ENCODE measurements at places on chromosomes 7 and 10.
A peak's percentile ranks its signal among the peaks of the same experiment; 100 is the strongest.

DNA sequence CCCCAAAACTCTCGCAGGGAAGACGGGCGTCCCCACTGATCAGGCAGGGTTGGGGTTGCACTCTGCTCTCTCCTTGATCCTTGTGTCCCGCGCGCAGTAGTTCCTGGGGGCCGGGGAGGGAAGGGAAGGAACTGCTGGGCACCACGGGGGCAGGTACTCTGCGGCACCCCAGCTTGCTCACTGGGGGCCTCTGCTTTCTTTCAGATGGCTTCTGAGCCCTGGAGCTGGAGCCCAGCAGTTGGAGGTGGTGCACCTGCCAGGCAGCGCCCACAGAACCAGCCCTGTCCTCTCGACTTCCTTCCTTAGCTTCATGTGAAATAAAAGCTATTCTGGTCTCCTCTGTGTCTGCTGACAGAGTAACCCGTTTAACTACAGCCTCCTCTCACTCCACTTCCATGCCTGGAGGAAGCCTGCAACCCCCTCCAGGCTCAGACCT lies 12.2 kb downstream of the PLAC9 start:
- no peak for DNase-seq

DNA sequence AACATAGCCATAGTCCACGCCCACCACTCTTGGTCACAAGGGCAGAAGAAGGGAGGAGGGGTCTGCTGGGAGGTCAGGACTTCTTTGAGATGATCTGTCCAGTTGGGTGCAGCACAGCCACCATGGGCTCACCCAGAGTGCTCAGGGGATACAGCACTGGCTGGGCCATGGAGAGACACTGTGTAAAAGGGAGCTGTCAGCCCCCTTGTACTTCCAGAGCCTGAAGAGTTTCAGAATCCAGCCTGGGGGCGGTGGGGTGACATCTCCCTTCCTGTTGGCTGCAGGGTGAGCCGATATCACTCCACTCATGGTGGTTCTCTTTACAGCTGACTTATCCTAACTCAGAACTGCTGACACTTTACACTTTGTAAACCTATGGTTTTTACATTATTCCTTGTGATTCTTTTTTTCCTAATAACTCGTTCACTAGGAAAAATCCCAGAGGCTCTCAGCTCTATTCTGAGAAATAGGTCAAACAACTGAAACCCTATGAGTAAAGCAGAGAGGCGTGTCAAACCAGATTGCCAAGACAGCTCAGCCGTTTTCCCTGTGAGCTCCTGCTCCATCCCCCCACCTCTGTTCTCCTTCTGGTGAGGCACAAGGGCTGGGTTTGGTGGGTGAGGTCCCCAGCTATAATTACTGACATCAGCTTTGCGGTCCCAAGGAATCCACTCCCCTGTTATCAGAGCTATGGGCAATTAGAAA lies 3.2 kb upstream of the MRPS24 start:
- no peak for DNase-seq

DNA sequence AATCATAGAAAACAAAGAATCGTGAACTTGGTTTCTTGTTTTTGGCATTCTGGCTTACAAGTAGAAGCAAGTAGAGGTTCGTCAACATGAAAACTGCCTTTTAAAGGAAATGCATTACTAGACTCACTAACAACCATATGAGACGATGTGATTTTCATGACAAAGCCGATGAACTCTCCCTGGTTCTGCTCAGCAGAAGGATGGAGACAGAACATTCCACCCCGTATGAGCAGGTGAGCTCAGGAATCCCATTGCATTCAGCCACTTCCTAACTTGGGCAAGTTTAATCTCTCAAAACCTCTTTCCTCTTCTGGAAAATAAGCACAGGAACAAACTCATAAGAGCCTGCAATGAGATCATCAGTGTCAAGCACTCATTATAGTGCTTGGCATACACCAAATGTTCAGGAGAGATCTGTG lies 57.4 kb upstream of the SVIL start:
- no peak for DNase-seq

- DNase-seq: no peak
These were observed 499.6 kb upstream of the LRRN3 start for GRCh38 chr7:110591341-110591740.

GRCh38 chr10:129950676-129951075 lies 13.4 kb downstream of the EBF3 start:
- DNase-seq: no peak

DNA sequence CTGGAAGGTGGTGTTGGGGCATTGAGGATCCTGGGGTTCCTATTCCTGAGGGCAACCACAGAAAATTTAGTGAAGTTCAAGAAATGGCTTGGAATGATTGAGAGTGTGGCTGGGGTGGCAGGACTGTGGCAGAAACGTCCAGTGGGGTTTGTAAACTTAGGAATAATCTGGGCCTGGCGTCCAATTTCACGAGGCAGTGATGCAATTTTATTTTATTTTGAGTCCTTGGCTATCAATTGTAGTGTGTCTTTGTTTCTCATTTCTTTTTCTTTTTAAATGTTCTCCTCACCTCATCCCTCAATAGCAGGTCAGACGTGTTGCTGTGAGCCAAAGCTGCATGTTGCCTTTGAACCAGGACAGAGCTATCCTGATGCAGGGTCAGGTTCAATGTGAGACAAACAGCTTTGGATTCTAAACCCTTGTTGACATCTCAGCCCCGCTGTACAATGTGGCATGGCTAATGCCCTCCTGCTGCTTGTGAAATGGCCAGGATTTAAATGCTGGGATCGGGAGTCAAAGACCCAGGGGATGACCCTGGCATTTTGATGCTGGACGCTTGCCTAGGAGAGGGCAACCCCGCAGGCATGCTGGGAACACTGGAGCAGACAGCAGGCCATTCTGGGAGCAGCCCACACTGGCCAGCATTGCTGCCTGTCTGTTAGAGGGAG lies 64.8 kb downstream of the RBM20 start:
- DNase-seq: no peak

DNA sequence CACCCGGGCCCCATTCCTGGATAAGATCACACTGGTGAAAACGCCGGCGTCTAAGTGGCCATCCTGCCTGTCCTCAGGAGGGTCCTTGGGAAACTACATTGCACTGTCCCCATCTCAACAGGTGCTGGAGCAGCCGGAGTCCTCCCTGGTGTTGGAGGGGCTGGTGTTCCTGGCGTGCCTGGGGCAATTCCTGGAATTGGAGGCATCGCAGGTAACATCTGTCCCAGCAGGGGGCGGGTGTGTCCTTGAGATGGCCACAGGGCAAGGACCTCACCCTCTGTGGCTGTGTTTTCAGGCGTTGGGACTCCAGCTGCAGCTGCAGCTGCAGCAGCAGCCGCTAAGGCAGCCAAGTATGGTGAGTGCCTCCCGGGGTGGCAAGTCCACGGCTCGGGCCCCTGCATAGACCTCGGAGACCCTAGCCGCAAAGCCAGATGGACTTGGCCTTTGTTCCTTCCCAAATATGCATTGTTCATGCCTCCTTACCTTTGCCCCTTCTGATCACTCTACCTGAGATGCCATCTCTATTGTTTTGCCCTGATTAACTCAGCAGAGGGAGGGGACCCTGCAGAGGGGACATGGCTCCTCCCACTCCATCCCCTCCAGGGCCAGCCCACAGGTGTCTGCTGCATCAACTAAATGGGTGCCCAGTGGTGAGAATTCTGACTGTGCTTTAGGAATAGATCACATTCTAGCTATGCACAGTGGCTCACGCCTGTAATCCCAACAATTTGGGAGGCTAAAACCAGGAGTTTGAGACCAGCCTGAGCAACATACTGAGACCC lies 23.8 kb downstream of the ELN start:
- peak; percentile 34 for DNase-seq

DNA sequence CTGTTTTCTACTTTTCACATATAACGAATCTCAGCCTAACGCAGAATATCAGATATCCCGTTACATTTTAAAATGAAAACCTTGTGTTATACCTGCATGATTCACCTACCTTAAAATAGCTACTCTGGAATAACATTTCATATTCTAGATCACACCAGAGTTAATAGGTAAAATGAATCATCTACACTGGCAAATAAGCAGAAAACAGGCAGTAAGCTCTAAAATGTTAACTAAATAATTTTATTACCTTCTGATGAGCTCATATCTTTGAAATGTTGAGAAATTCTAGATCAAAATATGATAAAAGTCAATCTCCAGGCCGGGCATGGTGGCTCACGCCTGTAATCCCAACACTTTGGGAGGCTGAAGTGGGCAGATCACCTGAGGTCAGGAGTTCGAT lies 71.3 kb downstream of the CPEB3 start:
- DNase-seq: no peak

- DNase-seq: no peak
These were observed 45.7 kb upstream of the GTF2IRD1 start for GRCh38 chr7:74407958-74408357.

DNA sequence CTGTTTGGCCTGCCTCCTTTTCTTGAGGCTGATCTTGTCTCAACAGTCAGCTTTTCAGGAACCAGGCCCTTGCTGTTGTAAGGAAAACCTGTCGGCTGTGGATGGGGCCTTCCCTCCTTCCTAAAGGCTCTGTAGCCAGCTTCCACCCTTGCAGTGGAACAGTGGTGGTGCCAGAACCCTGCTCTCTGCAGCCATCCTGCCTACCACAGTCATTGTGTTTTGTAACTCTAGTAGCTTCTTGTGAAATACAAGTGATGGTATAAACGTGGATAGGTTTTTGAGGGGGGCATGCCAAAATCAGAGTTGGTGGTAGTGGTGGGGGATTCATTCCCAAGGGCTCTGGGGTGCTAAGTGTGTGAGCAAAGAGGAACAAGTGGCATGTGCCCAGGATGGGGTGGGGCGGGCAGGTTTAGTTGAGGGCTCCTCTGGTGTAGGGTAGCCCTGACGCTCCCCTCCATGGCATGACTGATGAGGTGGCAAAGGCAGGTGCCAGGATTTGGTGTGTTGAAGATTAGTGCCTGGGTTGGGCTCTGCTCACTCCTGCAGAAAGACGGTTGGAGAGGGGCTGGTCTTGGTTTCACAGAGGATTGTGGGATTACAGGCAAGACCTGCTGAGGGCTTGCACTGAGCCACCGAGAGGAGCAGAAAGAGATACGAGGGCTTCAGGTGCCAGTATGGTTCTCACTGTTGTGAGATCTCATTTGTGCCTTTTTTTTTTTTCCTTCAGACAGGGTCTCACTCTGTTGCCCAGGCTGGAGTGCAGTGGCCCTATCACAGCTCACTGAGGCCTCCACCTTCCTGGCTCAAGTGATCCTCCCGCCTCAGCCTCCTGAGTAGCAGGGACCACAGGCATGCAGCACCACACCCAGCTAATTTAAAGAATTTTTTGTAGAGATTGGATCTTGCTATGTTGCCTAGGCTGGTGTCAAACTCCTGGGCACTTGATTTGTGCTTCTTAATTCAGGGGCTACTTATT lies 7.4 kb downstream of the TSPAN14 start:
- no peak for DNase-seq

- DNase-seq: no peak
These were observed 84.6 kb downstream of the ICA1 start for GRCh38 chr7:8177109-8177933.

DNA sequence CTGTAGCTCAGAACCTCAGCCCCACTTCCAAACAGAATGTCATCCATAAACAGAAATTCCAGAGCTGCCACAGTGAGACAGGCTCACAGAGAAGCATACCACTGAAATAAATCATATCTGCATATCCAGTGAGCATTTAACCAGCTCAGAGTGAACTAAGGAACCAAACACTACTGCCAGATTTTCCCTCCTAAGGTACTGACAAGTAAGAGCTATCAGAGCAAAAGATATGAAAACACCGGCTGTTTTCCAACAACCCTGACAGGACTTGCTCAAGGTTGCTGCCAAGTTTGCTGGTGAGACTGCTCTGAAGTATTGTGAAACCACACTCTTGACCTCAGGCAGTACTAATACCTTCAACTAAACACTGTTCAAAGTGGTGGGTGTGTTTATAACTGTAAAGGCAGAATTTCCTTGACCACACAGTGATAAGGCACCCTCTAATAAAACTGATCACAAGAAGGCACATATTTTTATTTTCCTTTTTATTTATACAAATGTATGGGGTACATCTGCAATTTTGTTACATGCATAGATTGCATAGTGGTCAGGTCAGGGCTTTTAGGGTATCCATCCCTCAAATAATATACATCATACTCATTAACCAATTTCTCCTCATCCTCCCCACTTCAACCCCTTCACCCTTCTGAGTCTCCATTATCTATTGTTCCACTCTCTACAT lies 18.3 kb downstream of the SGMS1 start:
- DNase-seq: no peak

DNA sequence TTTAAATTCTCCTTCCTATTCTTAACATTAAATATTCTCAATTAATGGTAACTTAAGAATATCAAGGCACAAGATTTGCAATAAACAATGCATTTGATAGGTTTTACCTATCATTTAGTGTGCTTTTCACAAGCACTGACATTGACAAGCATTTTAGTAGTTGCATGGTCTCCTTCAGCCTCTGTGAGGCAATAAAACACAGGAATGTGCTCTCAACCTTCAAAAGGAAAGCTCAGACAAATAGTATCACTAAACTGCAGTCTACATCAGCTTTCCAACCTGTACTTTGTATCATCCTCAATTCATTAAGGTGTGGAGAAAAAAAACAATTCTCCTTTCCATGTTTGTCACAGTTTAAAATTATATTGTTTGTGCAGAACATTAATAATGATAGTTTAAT lies 51.1 kb upstream of the TSPAN13 start:
- no peak for DNase-seq

GRCh38 chr10:110502851-110503301 lies 5.2 kb downstream of the DUSP5 start:
- DNase-seq: no peak

GRCh38 chr7:4079366-4079765 lies 602.7 kb upstream of the FOXK1 start:
- DNase-seq: no peak

DNA sequence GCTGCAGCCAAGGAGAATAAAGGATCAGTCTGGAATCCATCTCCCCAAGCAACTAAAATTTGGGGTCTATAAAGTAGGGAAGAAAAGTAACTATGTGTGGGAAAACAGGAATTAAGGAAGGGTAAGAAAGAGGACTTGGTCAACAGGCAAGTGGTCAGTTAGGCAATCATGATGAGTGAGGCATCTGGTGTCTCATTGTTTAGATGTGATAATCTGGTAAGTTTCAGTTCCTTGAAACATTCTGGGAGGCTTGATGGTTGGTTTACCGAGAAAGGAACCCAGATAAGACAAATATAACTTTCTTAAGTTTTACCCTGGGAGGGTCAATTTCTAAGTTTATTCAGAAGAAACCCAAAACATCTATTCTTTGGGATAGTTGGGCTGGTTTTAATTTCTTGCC lies 22.3 kb downstream of the HYAL4 start:
- no peak for DNase-seq

- no peak for DNase-seq
These were observed 17.3 kb downstream of the ZC3HAV1 start for GRCh38 chr7:139092090-139092796.

DNA sequence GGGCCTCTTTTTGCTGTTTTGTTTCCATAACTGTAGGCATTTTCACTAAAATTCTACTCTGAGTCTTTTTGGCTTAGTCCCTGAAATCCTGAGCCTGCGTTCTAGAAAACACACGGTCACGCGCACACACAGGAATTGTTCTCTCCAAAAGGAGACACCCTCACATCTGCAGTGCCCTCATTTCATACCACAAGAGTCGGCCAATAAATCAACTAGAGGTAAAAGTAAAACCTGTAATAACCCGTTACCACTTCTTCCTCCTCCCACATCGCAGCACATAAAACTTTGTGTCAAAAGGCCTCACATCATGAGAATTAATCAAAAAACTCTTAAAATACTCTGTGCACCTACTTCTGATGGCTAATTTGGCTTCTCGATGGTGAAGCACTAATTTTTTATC lies 133.3 kb upstream of the MGMT start:
- no peak for DNase-seq

GRCh38 chr7:94561841-94562514 lies 52.4 kb downstream of the CASD1 start:
- no peak for DNase-seq

- DNase-seq: no peak
These were observed 28.4 kb upstream of the PTPRN2 start for GRCh38 chr7:158616050-158616449.

GRCh38 chr7:157389951-157390730 lies 53.3 kb downstream of the DNAJB6 start:
- DNase-seq: no peak
